Activated CD4-positive, alpha-beta T cell treated with anti-CD3 and anti-CD28 coated beads, Interleukin-2, amount 10 ng/mL, durations not matched to agents 7 days and 5 days (primary cell): ENCODE measurements at places on chromosomes 6 and 20.

DNA sequence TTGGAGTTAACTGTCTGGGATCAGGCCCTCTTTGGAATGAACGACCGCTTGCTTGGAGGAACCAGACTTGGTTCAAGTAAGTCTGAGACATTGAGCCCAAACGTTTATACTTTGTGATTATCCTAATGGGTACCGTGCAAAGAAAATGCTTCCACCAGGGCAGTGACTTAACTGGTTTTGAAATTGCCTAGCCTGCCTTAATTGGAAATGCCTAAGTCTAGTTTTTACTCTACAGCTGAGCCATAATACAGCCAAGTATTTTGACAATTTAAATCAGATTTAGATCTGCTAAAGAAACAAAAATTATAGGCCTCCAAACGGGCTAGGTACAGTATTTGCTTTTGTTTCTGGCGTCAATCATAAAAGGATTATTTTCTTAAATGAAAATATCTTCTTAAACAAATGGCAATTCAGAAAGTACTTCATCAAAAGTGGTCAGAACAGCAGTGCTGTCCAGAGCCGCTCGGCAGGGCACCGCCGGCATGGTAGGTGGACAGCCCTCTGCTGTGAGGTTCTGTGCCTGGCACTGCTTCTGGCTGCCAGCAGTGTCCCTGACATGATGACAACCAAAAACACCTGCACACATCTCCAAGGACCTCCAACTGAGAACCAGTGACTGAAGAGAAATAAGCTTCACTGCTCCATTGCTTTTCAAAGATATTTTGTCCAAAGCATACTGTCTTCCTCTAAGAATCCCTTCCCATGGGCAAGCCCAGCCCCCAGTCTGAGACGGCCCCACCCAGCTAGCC lies 55.6 kb downstream of the EZR start:
- DNase-seq: no peak

DNA sequence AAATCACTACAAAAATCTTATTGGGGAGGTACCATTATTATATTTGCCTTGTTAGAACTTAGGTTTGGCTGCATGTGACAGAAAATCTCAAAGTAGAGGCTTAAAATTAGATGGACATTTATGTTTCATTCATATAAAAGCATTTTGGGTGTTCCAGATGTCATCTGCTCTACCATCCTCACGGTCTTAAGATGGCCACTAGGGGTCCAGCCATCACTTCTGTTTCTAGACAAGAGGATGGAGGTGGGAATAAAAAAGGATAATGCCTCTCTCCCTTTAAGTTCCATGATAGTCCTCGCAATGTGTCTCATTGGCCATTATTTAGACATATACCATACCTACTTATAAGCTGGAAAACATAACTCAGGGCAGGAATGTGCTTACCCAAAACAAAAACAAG lies 929.5 kb downstream of the KIF16B start:
- no peak for DNase-seq

DNA sequence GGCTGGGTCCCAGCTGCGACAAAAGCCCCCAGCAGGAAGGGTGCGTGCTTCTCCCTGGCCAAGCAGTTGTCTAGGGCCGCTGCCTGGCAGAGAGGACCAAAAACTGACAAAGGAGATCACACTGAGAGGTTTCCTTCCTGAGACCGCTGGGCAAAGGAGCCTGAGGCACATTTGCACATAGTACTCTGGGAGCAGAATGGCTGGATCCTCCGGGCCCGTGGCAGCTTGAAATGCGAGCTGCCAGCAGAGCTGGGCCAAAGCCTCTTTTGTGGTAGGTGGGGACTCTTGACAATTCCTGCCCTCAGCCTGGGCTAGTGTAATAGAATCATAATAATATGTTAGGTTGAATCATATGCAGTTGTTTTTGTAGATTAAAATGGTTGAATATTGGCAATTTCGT lies 33.1 kb upstream of the RNF8 start:
- DNase-seq: no peak

- DNase-seq: no peak
These were observed 43.4 kb downstream of the DLGAP4 start for GRCh38 chr20:36349384-36350170.

- no peak for DNase-seq
These were observed 134.0 kb downstream of the SAMD5 start for GRCh38 chr6:147642458-147642857.
